NCI-H774 (cell line): ENCODE measurements at places on chromosomes 11 and 22.

- DNase-seq = no peak
These were observed 563.4 kb upstream of the CCDC179 start for GRCh38 chr11:23423656-23424055.

DNA sequence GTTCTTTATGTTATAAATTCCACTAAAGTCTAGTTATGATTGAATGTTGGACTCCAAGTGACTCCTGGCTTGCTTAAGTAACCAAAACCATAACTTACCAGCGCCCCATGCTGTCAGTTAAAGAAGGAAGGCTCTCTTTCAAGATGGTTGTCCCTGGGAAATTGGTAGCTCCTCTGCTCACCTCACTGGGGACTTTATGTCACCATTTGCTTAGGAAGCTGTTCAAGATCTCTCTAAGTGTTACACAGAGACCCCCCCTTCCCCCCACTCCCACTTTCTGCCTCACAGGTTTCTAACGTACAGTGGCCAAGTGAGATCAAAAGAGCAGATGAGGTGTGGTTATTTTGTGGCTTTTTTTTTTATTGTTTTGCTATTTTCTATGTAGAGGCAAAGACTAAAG is 301.8 kb downstream of the AASDHPPT start:
- no peak for DNase-seq

- no peak for DNase-seq
These were observed 5.7 kb downstream of the MPZL2 start for GRCh38 chr11:118258410-118258809.

DNA sequence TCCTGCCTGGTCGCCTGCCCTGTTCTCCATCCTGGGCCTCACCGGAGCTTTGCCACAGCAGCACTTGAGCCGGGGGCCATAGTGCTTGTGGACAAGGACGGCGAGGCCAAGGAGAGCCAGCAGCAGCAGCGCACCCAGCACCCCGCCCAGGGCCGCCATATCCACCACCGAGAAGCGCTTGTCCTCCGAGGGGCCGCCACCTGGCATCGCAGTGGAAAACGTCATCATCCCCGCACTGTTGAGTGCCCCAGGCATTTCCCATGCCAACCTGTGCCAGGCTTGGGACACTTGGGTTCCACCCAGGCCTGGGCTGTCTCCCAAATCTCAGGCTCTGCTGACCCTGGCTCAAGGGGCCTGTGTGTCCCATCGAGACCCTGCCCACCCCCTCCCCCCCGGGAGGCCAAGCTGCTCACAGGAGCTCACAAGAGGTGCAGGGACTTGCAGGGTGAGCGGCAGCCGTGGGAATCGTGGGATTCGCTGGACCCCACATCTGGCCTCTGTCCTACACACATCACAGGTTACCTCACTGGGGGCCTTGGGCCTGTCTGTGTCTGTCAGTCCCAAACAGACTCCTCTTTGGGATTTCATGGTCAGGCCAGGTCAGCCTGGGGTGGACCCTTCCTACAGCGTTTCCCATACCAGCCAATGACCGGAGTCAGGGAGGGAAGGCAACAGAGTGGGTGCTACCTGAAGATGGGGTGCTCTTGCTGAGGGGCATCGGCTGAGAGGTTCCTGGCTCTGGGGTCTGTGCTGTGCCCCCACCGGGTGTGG is 2.3 kb upstream of the IRF7 start:
- no peak for DNase-seq

DNA sequence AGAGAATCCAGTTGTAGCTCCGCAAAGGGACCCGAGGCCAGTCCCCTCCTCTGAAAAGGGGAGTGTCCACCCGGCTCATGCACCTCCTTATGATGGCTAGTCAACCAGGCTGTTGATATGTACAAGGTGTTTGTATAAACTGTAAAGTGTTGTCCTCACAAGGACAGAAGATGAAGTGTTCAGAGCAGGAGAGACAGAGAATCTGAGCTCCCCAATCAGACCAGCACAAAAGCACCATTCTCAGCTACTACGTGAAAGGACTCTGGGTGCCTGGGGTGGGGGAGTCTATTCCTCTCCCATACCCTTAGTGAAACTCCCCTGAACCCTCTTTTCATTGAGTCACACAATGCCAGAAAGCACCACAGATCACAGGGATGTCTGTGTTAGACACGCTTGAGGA is 49.4 kb downstream of the MN1 start:
- no peak for DNase-seq

- DNase-seq = no peak
These were observed 27.1 kb upstream of the TMA7B start for GRCh38 chr22:39932918-39933649.

DNA sequence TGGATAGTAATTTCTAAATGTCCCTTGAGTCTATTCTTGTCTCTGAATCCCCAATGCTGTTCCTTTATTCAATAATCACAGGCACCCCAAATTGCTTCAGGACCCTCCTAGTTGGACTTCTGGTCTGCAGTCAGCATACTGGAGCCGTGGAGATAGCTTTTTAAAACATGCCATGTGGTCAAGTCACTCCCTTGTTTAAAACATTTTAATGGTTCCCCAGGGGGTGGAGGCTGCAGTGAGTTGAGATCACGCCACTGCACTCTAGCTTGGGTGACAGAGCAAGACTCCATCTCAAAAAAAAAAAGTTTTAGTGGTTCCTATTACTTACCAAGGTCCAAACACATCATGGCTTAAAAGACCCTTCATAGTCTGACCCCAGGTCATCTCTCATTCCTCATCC is 220.3 kb downstream of the ADAMTS15 start:
- DNase-seq = no peak
